Occipital lobe (tissue), 3 donors: ENCODE measurements at places on chromosomes 6 and 20.

- no peak for DNase-seq
Measured at GRCh38 chr6:73746787-73747186, 50.8 kb downstream of the CD109 start.

GRCh38 chr6:2081155-2082138 lies 164.0 kb downstream of the GMDS start:
- no peak for DNase-seq

GRCh38 chr6:20314866-20315845 lies 86.5 kb upstream of the E2F3 start:
- no peak for DNase-seq

DNA sequence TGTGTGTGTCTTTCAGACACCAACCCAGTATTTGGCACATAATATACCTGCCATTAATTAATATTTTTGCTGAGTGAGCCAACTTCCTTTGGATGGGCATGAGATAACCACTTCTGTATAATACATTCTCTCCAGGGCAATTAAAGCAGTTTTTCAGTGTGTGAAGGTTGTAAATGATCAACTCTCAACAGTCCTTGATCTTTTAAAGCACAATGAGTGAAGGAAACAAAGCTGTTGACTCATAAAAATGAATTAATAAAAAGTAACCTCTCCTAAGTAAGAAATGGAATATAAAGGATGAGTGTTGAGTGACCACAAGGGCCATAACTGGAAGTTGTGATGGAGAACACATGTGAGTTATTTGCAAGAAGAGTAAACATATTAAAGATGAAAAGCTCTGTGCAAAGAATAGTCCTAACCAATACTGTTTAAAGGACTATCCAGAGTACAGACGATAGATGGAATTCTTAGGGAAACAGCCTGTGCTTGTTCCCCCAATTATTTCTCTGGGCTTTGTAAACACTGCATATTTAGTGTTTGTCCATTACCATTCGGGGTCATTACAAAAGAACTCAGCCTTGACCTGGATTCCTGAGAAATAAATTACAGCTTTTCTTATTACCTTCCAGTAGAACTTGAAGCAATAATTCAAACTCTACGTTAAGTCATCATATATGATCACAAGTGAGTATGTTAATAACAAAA lies 446.2 kb downstream of the PLCB1 start:
- no peak for DNase-seq

DNA sequence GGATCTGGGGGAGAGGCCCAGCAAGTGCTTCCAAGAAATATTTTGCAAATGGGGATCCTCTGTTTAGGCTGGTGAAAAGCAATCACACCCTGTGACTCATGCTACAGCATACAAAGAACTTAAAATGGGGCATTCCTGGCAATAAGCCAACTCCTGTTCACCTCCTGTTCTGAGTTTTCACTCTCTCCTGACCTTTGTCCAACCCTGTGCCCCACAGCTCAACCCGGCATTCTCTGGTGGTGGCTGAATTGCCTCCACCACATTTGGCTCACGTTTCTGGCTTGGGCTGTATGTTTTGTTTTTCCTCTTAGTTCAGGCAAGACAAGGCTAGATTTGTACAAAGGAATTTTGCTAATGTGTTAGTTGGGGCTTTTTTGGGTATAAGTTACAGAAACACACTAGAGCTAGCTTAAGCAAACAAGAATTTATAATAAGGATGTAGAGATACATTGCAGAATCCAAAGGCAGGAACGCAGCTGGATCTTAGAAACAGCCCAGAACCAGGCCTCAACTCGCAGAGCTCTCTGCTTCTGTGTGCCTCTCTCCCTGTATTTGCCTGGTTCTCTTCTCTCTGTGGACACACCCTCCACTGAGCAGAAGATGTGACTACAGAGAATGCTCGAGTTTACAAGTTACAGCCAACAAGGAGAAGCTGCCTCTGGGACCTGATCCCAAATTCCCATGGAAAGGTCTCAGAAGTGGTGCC lies 9.4 kb downstream of the ABCC10 start:
- no peak for DNase-seq

GRCh38 chr20:23870461-23870860 lies 9.1 kb downstream of the CST5 start:
- DNase-seq = no peak

DNA sequence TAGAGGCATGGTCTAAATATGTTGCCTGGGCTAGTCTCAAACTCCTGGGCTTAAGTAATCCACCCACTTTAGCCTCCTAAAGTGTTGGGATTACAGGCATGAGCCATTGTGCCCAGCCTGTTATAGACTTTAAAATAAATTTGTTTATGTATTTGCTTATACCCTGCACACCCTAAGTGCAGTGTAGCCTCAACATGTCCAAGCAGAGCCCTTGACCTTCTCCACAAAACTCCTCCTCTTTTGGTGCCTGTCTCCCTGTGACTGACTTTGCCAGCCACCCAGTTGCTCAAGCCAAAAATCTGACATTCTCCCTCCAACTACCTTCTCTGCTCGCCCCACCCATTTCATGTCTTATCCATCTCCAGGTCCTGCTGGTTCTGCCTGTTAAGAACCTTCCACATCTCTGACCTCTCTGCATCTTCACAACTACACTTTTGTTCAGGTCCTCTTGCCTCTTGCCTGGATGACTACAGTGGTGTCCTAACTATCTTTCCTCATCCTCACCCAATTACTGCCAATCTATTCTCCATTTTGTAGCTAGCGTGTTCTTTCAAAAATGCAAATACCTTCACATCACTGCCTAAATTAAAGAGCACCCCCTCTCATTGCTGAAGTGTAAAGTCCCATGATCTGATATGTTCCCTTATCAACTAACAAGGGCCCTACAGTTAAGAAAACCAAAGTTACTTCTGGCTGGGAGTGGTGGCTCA lies 11.2 kb upstream of the KIFC1 start:
- DNase-seq = no peak

DNA sequence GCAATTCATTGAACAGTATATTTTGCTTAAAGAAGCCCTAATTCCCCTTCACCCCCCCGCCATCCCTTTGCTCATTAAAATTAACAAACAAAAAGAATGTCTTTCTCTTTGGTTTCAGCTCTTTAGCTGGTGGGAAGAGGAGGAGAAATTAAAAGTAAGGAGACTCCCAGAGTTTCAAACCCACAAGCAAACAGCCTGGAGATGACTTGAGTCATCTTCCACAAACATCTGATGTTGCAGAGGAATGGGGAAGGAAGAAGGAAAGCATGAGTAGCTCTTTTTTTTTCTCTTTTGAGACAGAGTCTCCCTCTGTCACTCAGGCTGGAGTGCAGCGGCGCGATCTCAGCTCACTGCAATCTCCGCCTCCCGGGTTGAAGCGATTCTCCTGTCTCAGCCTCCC lies 189.6 kb downstream of the ADAT2 start:
- no peak for DNase-seq
